ENCODE measurements at places on chromosomes 4 and X.

GRCh38 chr4:13731019-13731418 lies 103.5 kb upstream of the BOD1L1 start:
- no peak for DNase-seq

- DNase-seq = no peak
These were observed 14.3 kb downstream of the RCHY1 start for GRCh38 chr4:75499900-75500299.

DNA sequence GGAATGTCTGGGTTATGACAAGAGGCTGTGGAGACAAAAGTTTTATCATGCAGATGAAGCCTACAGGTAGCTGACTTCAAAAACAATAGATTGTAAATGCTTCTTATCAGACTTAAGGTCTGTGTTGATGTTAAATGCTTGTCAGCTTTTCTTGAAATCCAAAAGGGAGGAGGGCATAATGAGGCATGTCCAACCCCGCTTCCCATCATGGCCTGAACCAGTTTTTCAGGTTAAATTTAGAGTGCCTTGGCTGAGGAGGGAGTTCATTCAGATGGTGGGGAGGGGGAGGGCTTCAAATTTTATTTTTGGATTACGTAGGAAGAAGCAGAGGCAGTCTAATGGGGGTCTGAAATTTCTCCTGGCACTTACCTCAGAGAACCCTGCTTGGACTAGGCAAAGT lies 207.7 kb upstream of the HDX start:
- DNase-seq = no peak

DNA sequence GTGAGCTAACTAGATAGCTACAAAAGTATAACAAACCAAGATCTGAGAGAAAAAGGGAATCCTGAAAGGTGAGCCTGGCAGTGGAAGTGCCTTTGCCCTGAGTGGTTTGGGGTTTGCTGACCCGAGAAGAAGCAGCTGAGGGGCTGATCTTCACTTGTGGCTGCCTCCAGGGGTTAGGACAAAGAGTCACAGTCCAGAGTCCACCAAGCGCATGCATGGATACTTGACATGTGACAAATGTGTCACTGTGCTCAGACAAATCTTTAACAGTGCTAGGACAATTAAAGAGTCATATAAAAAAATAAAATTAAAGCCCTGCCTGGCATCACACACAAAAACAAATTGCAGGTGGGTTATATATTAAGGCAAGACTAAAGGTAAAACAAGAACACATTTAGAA lies 26.4 kb downstream of the HMGB3 start:
- DNase-seq = no peak

- no peak for DNase-seq
These were observed 27.0 kb downstream of the TFDP3 start for GRCh38 chrX:133190877-133191738.

DNA sequence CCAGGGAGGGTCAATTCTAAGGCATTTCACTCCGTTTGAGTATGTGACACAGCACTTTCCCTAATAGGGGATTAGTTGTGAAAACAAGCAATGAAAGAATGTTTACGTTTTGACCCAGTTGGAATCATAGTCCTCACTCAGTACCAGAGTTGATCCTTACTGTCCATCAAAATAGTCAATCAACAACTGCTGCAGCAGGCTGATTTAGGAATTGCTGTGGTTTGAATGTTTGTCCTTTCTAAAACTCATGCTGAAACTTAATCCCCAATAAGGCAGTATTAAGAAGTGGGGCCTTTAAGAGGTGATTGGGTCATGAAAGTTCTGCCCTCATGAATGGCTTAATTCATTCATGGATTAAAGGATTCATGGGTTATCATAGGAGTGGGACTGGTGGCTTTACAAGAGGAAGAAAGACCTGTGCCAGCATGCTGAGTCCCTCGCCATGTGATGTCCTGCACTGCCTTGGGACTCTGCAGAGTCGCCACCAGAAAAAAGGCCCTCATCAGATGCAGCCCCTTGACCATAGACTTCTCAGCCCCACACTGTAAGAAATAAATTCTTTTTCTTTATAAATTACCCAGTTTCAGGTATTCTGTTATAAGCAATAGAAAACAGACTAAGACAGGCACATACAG lies 3.1 kb upstream of the FBXL5 start:
- DNase-seq = no peak

DNA sequence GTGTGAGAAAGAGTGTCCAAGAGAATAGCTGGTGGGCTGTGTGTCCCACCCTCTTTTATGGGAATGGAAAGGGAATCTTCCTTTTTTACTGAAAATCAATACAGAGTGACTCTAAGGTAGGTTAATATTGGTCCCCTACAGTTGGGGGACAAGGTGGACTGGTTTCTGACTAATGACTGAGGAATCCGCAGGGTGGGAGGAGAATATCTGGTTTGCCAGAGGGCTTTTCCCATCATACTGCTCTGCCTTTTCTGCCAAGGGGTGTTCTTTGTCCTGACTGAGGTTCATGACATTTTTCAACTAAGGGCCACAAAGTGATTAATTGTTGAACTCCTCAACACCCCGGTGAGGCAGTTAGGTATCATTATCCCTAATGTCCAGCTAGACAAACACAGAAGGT lies 261.6 kb downstream of the SPATA18 start:
- no peak for DNase-seq

GRCh38 chrX:56763556-56764152 lies 34.6 kb downstream of the NBDY start:
- no peak for DNase-seq

GRCh38 chrX:45710081-45710801 lies 509.6 kb upstream of the DIPK2B start:
- no peak for DNase-seq

DNA sequence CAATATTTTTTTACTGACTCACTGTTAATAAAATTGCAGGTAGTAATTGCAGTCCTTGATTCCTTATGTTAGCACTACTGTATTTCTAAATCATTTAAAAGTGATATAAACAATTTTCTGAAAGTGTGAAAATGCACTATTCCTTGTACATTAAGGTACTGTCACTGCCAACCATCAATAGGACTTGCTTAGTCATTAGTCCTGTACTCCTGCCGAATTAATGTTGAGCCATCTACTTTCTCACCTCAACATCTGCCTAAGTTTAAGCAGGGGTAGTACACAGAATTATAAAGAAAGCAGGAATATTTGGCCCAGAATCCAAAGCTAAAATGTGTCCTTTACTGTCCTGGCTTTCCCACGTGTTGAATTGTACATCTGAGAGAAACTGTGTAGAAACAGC lies 87.0 kb upstream of the TRPC3 start:
- DNase-seq = no peak

DNA sequence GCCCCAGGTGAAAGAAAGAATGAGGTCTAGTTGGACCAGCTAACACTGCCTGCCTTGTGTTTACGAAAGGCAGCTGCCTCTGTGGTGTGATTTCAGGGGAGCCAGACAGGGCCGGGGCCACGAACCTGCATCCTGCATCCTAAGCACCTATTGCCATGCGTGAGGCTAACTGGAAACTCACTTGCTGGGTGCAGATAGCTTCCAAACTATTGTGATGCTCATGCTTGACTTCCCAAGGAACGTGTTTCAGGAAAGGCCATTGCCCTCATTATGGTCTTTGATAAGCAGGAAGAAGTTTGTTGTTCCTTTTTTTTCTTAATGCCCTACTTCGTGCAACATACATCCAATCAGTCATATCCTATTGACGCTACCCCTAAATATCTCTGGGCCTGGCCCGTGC lies 2.3 kb upstream of the IRF2 start:
- DNase-seq = no peak

DNA sequence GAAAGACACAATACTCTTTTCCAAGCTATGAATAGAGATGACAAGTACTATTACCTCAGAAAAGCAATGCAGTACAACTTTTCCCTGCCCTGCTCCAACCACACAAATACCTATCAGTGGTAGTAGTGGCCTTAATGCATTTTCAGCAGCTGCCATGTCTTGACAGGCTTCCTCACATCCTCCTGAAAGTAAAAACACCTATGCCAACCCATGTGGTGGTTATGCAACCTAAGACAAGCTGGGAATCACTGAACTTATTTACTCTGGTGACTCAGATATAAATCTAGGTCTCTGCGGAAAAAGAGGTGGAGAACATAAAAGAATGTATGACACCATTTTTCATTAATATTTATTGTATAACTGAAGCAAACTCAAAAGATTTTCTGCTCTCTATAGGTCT lies 14.5 kb downstream of the WDFY3 start:
- DNase-seq = no peak

DNA sequence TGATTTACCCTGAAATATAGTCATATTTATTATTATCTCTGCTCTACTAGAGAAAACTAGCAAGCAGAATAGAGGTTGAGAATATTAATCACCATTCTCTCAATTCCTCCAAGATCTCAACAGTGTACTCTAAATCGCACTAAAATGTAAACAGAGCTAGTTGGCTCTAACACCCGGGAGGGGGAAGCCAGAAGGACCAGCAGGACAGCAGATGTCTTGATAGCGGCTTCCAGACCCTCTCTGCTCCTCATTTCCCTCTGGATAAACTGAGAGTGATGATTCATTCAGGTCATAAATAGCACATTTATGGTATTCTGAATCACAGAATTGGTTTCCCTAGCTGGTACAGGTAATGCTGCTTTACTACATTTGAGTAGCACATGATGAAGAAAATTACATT lies 82.5 kb downstream of the TBC1D9 start:
- DNase-seq = no peak

DNA sequence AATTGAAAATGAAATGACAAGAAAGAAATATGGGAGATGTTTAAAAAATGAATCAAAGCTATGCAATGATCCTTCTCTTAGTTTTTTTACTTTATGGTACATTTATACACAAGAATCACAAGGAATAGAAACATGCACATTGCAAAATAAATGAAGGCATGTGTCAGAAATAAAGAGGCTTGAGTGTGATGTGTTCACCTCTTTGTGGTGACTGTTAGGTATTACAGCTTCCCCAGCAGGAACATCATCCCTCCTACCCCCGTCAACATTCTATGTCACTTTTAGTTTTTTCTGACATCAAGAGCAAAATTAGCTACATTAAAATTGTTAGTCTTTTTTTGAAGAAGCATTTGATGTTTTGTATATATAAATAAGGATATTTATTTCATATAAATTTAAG lies 214.8 kb downstream of the SLC4A4 start:
- no peak for DNase-seq

- no peak for DNase-seq
These were observed 10.4 kb downstream of the MID1IP1 start for GRCh38 chrX:38811515-38812243.

- DNase-seq = no peak
These were observed 221.2 kb upstream of the STK26 start for GRCh38 chrX:131801911-131802310.

DNA sequence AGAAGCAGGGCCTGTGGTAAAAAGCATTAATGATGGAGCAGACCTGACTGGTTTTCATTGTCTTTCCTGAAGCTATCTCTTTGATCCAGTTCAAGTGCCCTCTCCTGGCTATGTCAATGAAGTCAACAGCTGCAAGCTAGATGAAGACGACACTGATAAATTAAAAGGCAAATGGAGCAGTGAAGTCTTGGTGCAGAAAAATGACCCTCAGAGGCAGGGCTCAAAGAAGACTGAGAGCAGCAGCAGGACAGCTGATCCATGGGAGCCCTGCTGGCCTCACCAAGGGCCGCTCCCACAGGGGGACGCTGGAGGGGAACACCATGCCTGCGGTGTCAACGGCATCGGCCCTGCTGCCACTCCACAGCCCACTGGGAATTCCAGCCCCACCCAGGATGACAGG lies 96.2 kb downstream of the RELL1 start:
- DNase-seq = no peak

DNA sequence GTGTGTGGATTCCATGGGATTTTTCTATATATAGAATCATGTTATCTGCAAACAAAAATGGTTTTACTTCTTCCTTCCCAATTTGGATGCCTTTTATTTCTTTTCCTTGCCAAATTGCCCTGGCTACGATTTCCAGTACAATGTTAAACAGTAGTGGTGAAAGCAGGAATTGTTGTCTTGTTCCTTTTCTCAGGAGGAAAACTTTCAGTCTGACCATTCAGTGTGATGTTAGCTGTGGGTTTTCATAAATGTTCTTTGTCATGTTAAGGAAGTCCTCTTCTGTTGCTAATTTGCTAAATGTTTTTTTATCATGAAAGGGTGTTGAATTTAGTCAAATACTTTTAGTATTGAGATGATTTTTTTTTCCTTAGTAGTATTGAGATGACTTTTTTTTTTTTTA lies 10.9 kb downstream of the SAP30 start:
- no peak for DNase-seq

DNA sequence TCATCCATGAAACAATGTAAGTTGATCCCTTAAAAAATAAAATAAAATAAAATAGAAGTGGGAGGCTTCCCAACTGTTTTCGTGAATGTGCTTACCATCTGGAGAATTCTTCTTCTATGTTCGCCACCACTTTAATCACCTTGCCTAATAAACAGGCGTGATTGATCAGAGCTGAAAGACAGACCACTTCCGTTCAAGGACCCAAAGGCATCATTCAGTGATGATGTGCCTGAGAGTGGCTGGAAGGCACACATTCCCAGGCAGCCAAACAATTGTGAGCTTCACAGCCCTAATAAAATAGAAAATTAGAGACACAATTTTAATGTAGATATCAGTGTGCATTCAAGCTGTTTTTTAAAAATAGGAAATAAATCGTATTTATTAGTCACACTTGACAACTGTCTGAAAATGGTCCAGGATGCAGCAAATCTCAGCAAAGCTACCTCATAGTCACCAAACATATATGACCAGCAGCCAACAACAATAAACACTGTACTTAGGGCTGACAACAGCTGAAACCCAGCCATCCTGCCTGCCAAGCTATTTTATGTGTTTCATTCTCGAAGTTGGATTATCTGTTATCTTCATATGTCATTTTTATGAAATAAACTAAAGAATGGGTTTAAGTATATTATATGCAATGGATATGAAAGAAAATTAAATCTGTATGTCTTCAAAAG lies 163.2 kb upstream of the FAM9B start:
- DNase-seq = no peak

GRCh38 chr4:176357359-176358082 lies 37.8 kb downstream of the SPCS3 start:
- DNase-seq = no peak

DNA sequence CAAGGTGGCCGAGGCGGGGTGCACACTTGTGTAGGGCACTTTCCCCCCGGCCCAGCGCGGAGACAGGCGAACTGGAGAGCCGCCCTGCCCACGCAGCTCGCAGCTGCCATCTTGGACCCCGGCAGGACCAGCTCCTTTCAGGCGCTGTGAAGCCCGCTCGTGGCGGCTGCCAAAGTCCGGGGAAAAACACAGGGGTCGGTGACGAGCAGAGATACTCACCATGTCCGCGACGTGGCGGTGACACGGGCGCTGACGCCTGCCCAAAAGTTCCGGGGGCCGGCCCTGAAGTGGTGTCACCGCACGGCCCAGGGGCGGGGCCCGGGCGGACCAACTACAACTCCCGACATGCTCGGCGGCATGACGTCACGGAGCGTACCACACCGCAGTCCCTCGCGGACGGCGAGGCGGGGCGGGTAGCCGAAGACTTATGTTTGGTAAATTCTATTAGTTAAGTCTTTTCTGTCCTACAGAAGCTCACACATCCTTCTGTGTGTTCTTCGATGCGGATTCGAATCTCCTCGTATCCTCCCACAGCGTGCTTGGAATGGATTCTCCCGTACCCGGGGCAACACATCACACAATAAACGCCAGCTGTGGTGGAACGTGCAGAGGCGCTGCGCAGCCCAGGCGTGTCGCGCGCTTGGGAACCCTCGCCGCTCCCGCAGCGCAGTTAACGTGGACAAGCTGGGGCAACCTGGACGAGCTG lies at the start of gene UFSP2:
TSS of gene UFSP2 (minus strand) at position 318 of the 706 bp plus-strand sequence. CDS start at position 222, 96 bp downstream.
- DNase-seq = peak; percentile 74

All from NCI-H2107 (cell line).